ENCODE measurements at places on chromosomes 2 and 18.

DNA sequence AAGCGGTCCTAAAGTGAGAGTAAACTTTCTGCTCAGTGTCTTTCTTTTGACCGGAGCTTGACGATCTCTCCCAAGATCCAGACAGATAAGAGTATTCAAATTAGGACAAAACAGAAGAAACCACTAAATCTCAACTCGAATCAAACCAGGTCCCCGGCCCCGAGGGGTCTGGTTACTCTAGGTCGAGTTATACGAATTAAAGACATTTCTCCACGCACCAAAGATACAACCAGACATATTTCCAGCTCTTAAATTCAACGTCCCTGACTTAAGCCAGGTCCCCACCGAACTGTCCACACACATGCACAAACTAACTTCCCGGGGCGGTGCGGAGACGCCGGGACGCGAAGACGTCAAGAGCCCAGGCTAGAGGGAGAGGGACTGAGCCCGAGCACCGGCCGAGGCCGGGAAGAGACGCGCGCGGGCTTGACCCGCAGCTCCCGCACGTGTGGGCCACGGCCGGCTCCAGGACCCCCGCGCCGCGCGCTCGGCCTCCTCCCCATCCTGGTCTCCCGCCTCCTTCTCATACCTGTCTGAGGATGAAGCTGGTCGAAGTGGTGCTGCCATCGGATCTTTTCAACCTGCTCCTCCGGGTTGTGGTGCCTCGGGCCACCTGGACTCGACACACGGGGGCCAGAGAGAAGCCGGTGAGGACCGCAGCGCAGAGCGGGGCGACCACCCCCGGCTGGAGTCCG lies 896 bp downstream of the CACNB4 start:
- DNase-seq: no peak

DNA sequence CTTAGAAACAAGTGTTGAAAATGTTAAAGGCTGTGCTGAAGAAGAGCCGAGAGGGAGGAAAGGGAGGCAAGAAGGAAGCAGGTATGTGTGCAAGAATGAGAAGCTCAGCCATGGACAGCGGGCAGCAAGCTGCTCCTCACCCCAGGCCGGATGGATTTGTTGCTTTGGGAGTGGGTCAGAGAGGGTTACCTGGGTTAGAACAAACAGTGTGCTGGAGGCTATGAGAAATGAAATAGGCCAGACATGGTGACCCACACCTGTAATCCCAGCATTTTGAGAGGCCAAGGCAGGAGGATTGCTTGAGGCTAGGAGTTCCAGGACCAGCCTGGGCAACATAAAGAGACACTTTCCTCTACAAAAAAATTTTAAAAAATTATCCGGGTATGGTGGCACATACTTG lies 97.5 kb downstream of the TANC1 start:
- no peak for DNase-seq

DNA sequence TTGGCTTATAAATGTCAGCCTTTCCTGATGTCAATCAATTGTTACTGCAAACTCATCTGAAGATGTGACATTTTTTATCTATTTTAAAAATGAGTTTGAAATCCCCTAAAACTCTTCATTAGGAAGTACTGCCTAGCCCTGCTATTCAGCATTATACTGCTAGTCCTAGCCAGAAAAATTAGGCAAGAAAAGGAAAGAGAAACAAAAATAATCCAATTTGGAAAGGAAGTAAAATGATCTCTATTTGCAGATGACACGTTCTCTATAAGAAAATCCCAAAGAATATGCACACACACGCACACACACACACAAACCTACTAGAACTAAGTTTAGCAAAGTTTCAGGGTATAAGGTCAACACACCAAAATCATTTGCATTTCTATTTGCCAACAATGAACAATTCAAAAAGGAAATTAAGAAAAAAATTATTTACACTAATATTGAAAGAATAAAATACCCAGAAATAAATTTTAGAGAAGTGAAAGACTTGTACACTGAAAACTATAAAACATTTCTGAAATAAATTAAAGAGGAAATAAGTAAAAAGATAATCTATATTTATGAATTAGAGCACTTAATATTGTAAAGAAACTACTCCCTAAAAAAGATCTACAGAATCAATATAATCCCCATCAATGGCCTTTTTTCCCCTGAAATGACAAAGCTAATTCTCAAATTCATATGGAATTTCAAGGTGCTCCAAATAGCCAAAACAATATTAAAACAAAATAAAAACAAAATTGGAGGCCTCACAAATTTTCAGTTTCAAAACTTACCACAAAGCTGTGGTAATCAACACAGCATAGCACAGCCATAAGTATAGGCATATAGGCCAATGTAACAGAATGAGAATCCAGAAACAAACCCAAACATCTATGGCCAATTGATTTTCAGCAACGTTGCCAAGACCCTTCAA lies 433.7 kb upstream of the TRIB2 start:
- no peak for DNase-seq

- no peak for DNase-seq
Observed at GRCh38 chr2:53655256-53655655, 112.3 kb upstream of the CHAC2 start.

- no peak for DNase-seq
Observed at GRCh38 chr2:239975665-239976064, 49.5 kb downstream of the NDUFA10 start.

GRCh38 chr2:169761251-169761969 lies 27.8 kb downstream of the KLHL23 start:
- DNase-seq: no peak

DNA sequence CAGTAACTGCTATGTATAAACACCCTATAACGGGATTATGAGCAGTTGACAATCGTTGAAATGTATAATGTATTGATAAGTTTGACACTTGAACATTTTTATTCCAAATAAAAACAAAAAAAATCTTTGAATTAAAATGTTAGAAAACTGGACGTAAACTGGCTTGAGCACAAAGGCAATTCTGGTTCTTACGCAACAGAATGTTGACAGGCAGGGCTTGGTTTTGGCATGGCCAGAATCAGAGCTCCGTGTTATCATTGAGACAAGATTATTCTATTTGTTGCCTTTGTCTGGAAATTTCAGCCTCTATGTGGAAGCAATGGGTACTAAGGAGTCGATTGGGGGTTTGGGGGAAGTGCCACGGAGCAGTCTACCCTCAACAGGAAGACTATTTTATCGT lies 1028.6 kb upstream of the ZEB2 start:
- no peak for DNase-seq

DNA sequence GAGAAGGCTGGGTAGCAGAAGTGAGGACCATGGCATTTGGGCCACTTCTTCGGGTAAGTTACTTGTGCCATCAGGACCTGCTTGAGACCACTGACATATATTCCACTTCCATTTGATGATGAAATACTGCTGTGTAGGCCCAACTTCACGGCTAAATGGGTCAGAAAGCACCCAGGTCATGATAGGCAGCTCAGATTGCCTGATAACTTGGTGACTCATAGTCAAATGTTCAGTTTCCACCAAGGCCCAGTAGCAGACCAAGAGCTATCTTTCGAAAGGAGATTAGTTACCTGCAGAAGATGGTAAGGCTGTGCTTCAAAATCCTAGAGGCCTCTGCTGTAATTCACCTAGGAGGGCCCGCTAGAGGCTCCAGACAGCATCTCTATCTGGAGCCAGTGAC lies 31.8 kb upstream of the MEX3C start:
- DNase-seq: no peak

GRCh38 chr2:195879153-195879552 lies 189.5 kb downstream of the DNAH7 start:
- no peak for DNase-seq

DNA sequence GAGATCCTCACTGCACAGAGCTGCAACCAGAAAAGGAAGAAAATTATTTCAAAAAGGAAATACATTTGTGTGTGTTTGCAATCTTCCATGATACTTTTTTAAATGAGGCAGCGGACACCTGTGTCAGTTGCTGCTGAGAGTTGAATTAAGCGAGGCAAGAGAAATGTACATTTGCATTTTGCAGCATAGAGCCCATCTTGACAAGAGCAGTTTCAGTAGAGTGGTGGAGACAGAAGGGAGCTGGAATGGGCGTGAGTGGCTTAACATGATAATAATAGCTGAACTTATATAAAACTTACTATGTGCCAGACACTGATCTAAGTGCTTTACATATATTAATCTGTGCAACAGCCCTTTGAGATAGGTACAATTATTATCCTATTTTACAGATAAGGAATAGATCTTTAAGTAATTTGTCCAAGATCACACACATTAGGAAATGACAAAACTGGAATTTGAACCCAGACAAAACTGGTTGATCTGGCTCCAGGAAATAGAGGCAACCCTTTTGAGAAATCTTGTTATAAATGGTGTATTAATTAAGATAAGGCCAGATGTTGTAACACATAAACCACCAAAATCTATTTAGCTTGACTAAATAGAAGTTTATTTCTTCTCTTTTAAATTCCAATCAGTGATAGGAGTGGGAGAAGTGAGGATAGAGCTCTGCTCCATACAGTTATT lies 68.7 kb downstream of the SDC1 start:
- no peak for DNase-seq

- no peak for DNase-seq
Observed at GRCh38 chr2:28239207-28239606, 153.5 kb upstream of the FOSL2 start.

DNA sequence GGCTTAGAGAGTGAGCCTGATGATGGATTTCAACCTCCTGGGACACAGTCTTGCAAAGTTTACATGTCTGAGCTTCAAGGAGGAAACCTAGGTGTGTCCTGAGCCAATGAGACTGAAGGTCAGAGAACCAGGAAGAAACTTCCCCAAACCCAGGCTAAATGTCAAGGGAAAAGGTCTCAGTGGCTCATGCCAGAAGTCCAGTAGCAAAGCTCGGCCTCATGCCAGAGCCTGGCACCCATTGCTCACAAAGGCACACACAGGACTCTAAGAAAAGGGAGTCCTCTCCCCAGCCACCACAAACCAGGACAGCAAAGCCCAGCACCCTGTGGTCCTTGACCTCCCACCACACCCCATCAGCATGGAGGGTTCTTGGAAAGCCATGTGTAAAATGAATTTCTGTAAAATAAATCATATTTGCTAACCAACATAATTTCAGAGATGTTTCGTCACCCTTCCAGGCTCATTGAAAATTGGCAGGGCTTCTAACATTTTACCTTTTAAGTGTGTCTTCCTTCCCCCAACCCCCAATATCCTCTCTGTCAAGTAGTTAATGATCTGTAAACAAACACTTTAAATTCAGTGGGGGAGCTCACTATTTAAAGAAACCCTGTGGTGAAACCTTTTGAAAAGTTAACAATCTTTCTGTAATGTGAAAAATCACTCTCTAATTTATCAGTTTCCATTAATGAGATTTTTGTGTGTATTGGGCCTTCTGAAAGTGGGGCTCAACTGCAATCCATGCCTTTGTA lies 77.1 kb downstream of the BCL11A start:
- no peak for DNase-seq

DNA sequence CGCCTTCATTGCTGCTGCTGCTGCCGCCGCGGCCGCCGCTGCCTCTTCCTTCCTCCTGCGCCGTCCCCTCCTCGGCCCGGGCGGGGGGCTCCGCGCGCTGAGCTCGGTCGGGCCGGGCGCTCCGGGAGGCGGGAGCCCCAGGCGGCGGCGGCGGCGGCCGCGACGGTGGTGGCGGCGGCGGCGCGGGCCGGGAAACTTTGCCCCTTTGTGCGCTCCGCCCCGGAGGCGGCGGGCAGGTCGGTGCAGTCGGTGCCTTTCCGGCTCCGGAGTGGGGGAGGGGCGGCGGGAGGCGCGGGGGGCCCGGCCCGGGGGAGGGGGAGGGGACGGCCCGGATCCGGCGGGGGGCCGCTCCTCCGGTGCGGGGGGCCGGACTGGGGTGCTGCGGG lies 205 bp downstream of the TET3 start:
- DNase-seq: no peak

DNA sequence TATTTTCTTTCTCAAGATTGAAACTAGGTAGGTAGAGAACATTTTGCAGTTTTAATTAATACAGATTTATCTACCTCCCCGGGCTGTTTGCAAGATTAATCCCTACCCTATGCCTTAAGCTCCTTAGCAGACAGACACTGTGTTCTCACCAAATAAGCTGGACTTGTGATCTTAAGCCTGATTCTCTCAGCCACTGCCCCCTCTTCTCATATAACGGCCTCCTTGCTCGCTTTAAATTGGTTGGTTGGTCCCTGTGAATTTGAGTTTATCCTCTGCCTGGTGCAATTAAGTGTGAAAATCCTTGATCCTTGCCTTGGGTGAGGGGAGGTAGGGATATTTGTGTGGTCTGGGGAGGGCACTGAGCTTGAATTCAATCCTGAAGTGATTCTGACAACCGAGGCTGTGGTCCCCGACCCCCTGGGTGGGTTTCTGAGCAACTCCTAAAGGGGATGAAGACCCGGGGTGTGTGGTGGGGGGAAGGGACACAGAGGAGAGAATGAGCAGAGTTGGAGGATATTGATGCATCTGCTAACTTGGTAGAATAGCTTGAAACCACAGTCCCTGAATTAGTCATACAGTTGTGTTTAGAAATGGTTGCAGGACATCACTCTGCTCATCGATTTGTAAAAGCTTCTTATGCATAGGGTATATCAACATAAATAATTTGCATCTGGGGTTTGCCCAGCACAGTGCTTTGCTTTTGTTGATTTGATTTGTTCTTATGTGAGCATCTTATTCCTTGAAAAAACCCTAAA lies 36.9 kb upstream of the NCKAP5 start:
- no peak for DNase-seq

DNA sequence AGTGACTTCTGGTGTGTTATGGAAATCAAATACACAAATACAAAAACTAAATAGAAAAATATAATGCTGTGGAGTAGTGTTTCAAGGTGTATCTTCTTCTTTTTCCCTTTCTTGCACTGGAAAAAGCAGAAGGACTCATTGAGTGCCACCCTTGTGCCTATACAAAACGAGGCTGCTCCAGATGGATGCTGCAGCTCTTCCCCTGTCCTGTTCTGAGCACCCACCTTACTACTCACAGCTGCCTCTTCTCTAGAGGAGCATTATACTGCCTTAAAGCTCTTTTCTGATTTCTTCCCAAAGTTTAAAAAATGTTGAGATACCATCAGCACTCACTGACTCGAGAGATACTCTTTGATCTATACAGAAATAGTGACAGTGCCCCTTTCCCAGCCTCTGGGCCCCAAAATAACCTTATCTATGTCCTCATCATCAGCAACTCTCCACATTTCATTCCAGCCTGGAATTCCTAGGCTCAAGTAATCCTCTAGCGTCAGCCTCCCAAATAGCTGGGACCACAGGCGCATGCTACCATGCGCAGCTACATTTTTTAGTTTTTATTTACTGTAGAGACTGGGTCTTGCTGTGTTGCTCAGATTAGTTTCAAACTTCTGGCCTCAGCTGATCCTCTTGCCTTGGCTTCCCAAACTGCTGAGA lies 1356.1 kb upstream of the NRXN1 start:
- DNase-seq: no peak

- no peak for DNase-seq
Observed at GRCh38 chr2:61834893-61835292, 19.0 kb downstream of the FAM161A start.

DNA sequence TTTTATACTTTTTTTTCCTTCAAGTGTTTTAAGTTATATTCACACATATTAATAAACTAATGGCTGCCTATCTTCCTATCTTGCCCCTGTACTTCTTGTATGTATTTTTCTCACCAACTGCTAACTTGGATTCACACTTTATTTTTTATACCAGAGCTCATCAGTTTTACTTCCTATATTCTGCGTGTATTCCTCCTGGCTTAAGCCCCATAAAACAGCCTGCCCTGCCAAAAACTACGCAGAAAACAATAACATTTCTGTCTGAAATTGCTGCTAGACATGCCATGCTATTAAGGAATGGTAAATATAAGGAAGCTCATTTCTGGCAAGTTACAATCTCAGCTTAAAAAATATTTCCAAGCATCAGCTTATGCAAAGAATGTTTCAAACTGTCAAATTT lies 172.3 kb downstream of the UBE2E3 start:
- DNase-seq: no peak

- DNase-seq: no peak
Observed at GRCh38 chr18:28151434-28151833, 25.5 kb downstream of the CDH2 start.
